Nephron progenitor cell (in vitro differentiated cells): ENCODE measurements at places on chromosomes 1 and 21.

DNA sequence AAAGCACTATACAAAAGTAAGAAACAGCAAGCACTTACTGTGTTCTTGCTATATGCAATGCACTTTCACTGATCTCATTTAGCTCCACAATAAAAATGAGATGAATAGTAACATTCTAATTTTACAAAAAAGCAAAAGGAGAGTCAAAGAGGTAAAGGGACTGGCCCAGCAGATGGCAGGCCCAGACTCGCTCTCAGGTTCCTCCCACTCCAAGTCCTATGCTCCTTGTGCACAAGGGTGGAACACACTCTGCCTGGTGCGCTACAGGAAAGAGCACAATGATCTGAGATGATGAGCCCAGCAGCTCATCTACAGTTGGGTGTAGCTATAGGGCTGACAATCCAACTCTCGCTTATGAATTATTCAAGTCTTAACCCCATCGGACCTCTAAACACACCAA is 94.1 kb upstream of the LYST start:
- no peak for DNase-seq

- no peak for DNase-seq
Observed at GRCh38 chr1:212060632-212061472, 25.3 kb downstream of the DTL start.

DNA sequence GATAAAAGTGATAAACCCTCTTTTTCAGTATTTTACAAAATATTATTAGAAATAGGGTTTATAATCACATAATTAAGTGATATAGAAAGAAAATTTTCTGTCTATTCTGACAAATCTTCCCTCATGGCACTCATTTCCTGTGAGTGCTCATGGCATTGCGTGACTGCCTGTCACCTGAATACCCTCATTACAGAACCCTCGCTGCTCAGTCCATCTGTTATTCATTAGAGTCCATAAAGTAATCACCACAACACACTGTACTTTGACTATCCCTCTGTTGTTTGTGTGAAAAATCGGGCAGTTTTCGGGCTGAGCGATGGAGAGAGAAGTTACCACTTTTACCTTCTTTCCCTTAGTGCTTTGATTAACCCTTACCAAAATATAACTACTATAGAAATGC is 100.4 kb upstream of the BRINP3 start:
- DNase-seq, result no peak

DNA sequence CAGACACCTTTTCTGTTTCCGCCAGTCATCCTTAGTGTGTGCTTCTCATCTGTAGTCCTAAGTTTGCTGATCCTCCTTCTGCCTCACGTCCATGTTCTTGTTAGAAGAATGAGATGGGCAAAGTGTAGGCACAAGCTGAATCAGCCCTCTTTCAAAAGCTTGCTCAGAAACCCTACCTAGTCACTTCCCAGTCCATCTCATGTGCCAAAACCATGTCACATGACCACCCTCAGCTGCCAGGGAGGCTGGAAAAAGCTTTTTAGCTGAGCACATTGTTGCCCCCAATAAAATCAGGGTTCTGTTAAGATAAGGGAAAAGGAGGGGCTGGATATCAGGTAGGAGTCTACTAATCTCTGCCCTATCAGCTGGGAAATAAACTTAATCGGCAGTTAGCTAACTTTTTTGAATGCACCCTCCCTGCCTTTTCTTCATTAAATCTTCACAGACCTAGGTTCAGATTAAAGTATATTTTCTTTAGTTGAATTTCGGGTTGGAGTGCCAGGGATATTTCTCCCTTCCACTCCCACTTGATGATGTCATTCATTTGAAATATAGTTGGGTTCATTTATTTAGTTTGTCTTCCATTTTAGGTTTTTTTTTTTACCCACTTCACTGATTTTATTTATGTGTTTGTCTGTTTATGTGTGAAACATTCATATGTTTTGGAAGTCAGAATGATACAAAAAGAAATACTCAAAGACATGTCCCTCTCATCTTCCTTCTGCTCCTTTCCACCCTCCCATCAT is 129.2 kb downstream of the ROR1 start:
- DNase-seq, result no peak

DNA sequence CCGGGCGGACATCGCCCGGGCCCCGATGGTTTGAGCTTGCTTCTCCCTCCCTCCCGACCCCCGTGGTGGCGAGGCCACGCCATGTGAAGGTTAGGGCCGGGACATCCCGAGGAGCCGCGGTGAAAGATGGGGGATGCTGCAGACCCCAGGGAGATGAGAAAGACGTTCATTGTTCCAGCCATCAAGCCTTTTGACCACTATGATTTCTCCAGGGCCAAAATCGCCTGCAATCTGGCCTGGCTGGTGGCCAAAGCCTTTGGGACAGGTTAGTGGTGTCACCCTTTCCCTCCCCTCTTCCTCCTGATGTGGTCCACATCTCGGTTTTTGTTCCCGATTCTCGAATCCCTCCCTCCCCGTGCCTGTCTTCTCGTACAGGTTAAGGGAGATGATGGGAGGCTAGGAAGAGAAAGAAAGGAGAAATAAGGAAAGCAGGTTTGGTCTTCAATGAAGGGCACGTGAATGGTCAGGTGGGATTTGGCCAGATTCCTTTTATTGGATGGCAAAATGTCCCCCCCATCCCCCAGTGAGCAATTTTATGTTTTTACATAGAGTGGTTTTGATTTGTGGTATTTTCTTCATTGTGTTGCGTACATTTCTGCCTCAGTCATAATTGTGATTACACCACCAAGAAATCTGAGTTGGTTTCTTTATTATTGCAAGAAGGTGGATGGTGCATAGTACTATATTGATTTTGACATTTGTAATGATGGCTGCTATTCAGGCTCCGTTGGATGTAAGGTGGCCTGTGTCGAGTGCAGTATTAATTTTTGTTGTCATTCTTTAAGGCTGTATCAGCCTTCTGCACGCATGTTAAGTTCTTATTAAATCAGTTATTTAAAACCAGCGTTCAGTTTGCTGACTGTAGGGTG is 1.2 kb downstream of the CAMSAP2 start:
- DNase-seq, result no peak

DNA sequence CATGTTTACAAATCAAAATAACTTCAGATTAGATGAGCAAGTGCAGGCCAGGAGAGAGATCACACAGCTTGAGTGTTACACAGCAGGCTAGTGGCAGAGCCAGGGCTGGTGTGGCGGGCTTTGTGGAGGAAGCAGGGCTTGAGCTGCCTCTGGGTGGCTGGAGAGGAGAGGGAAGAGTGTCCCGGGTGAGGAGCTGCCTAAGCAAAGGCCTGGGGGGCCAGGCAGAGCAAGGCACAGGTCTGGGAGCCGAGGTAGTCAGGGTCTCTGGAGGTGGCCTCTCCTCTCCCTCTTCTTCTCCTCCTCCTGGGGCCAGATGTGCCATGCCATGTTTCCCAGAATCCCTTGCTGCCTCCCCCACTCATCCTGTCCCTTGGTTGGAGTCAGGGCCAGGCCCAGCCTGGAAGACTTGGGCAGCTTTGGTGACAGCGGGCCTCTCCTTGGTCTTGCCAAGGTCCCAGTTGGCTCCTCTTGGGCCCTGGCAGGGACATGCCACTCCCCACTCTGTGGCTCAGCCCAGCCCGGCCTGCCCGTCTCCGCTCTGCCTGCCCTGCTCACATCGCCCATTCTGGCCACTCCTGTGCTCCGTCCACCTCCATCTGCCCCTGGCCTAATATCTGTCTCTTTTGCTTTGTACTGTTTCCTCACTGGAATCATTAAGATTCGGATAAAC is 70.3 kb downstream of the PTPRU start:
- no peak for DNase-seq

- DNase-seq, result no peak
Observed at GRCh38 chr1:3625151-3625907, 514 bp downstream of the TPRG1L start.

- DNase-seq, result no peak
Observed at GRCh38 chr1:9449976-9450696, 89.1 kb upstream of the SLC25A33 start.

- peak; percentile 86 for DNase-seq
Observed at GRCh38 chr1:68232289-68233148, at the start of gene WLS. TSS of gene WLS (minus strand) at chr1:68232523. CDS start at chr1:68232299, 224 bp downstream.

DNA sequence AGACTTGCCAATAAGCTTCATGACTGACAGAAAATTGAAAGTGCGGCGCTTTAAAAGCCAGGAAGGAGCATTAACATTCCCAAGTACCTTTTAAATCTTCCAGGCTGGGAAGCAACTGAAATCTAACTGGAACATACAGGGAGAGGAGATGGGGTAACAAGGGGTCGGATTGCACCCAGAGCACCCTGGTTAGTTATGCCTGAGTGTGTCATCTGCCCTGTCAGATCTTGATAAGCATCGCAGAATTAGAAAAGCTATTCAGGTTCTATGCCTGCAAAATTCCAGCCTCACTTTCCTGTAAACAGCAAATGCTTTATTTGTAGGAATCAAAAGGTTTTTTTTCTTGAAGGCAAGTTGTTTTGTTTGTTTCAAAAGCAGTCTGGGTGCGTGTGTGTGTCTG is 58.5 kb downstream of the SERBP1 start:
- DNase-seq, result no peak

DNA sequence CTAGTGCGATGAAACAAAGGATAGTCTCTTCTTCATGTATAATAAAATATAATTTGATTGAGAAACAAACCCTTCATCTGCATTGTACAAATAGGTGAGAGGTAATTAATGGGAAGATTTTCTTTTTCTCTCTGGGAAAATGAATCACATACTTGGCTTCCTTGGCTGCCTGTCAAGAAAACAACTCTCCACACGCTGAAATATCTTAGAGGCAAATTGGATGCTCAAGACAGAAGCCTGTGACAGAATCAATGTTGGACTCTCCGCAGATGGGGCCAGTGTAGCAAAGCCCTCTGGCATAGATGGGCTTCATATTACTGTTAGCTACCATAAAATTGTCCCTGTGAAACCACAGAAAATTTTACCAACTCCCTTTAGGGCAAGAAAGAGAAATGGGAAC is 186.6 kb downstream of the GRIK1 start:
- no peak for DNase-seq

DNA sequence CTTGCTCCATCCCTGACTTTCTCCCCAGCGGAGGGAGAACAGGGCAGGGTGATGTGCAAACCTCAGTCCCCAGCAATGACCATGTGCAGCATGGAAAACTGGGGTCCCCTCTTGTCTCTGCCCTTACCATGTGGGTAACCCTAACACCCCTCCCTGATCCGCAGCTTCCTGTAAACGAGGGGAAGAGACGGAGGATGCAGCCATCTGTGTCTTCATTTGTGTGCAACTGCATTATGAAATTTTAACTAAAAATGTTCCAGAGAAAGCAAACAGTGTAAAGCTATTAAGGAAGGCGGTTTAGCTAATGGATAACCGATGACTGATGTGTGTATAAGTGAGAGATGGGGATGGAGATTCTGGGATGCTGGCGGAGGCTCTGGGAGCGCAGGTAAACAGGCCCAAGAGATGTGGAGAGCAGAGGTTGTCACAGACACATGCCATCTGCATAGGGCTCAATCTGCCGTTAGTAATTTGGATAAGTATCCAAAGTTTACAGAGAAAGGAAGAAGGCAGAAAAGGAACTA is 206.6 kb downstream of the DSCAM start:
- DNase-seq, result no peak

- DNase-seq, result no peak
Observed at GRCh38 chr1:184881941-184882913, 92.1 kb downstream of the NIBAN1 start.

DNA sequence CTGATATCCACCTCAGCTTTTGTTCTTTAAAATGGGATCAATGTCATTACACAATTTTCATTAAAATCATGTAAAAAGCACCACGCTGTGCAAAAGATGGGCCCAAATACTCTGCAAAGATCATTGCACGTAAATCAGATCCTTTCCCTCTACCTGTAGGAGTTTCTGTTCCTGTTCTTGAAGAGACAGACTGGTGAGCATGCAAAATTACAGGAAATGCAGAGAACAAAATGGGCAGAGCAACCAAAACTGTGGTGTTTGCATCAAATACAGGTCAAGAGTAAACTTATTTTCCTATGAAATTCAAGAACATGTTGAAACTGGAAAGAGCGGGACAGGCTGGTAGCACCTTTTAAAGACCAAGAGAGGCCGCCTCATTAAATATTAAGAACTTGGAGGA is 294.9 kb upstream of the ADGRL2 start:
- DNase-seq, result no peak

GRCh38 chr1:198123133-198123532 is 33.7 kb upstream of the NEK7 start:
- DNase-seq, result no peak

GRCh38 chr1:163528710-163529348 is 207.1 kb downstream of the NUF2 start:
- DNase-seq, result peak; percentile 21

DNA sequence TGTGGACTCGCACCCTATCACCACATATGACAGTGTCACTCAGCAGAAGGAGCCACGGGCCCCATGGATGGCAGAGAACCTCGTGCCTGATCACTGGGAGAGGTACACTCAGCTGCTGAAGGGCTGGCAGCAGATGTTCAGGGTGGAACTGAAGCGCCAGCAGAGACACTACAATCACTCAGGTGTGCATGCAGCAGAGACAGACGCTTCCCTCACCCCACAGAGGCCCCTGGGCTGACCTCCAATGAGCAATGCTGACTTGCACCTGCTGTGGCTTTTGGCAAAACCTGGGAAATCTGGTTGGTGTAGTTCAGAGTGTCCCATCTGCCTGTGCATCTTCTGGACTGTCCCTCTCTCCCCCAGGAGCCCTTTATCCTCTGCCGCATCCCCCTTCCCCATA is 51.9 kb downstream of the KIAA1614 start:
- no peak for DNase-seq

- DNase-seq, result no peak
Observed at GRCh38 chr1:194734970-194735369, 1548.6 kb upstream of the B3GALT2 start.

DNA sequence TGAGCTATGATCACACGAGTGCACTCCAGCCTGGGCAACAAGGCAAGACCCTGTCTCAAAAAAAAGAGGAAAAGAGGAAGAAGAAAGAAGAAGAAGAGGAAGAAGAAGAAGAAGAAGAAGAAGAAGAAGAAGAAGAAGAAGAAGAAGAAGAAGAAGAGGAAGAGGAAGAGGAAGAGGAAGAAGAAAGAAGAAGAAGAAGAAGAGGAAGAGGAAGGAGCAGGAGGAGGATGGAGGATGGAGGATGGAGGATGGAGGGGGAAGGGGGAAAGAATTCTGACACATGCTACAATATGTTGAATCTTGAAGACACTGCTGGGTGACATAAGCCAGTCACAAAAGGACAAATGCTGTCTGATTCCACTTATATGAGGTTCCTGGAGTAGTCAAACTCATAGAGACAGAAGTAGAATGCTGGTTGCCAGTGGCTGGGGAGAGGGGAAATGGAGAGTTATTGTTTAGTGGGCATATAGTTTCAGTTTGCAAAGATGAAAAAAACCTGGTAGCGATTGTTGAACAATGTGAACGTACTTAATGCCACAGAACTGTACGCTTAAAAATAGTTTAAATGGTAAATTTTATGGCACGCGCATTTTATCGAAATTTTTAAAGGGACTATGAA is 47.3 kb upstream of the COA6 start:
- DNase-seq, result no peak
